ENCODE measurements at places on chromosomes 2 and 18.

DNA sequence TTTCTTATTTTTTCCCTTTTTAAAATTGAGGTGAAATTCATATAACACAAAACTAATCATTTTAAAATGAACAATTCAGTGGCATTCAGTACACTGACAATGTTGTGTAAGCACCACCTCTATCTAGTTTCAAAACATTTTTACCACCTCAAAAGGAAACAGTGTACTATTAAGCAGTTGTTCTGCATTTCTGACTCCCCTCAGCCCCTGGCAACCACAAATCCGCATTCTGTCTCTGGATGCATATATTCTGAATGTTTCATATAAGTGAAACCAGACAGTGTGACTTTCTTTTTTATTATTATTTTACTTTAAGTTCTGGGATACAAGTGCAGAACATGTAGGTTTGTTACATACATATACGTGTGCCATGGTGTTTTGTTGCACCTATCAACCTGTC lies 19.2 kb upstream of the TANK start:
- no peak for DNase-seq

DNA sequence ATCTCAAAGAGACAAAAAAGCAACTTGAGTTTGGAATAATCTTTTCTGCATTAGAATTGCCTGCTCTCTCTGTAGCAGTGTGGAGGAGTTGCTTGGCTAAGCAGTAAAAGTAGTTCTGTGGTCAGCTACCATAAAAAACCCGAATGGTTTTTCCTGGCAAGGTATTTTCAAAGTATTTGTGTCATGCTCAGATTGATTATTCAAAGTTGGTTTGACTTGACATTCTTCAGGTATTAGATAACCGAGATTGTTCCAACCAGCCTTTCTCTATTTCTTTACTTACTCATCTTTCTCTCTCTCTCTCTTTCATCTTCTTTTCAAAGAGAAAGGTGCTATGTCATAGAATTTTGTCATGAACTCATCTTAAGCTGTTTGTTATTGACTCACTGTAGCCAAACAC lies 404.9 kb downstream of the CPS1 start:
- DNase-seq: no peak

DNA sequence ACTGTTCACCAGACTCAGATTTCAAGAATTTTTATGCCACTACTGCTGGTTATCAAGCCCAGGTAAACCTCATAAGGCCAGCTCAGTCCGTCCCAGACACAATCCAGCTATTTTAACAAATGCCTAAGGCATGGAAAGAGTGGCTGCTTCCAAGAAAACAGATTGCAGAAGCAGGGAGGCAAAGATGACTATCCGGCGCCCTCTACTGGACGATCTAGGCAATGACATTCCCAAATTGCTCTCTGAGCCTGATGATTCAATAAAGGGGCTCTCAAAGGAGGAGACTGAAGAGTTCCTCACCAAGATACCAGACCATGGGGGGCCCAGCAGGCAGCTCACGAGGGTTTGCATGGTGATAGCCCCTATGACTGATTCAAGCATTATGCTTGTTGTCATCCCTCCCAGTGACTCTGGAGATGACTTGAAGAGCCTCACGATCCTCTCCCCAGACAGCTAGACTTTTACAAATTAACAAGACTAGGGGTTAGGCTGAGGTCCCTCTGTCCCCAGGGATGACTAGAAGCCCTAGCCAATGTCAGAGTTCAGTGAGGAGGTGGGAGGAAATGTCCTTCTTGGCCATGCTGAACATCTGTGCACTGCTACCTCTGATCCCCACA lies 25.0 kb downstream of the SERPINB8 start:
- DNase-seq: peak; percentile 77

DNA sequence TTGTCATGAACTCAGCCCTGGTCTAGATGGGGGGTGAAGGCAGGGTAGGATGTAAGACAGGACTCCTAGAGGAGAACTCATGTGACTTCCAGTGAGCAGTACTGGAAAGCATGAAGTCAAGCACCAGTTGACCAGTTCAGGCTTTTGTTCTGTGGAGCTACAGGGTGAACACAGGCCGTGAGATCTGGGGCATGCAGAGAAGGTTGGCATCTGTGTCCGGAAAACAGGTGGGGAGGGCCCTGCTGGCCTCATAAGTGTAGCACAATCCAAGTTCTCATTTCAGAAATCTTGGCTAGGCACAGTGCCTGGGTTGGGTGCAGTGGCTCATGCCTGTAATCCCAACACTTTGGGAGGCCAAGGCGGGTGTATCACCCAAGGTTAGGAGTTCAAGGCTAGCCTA lies 50.9 kb upstream of the SPATS2L start:
- DNase-seq: no peak

- no peak for DNase-seq
Observed at GRCh38 chr2:163351143-163351542, 384.7 kb downstream of the FIGN start.

DNA sequence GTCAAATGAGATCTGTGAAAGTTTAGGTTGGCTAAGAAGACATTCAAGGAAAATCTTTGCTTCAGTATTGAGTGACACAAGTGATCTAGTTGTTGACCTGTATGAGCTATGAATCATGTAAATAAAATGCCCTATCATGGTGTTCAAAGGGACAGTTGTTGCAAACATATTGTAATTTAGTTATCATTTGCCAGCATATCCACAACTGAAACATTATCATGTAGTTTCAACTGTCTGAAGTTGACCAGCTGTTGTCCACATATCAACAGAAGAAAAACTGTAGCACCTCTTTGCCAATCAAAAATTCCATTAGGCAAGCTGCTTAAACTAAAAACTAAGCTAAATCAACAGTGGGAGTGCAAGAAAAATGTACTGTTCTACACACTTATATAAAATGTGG lies 527.1 kb upstream of the NRXN1 start:
- no peak for DNase-seq

- no peak for DNase-seq
Observed at GRCh38 chr2:27782701-27783100, 11.2 kb downstream of the MRPL33 start.

DNA sequence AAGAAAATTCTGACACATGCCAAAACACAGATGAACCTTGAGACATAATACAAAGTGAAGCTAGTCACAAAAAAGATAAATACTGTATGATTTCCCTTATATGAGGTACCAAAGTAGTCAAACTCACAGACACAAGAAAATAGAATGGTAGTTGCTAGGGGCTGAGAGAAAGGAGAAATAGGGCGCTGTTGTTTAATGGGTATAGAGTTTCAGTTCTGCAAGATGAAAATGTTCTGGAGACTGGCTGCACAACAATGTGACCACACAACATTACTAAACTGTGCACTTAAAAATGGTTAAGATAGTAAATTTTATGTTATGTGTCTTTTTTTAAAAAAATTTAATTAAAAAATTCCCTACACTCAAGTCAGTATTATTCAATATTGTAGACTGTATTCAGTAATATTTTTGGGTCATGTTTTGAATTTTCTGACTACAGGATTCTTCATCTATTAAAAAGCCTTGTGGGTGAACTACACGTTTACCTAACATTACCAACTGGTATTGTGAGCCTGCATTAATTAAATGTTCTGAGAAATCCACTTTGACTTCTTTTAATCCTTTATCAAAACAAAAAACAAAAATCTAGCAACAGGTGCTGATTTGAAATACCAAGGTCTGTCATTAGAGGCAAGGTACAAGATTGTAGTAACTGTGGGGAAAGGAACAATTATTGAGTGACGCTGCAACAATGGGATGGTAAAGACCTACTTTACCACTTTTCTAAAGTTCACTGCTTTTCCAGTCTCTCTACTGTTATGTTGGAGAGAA lies 140.8 kb upstream of the ZFP36L2 start:
- peak; percentile 16 for DNase-seq

- DNase-seq: no peak
Observed at GRCh38 chr2:219707496-219708285, 80.3 kb downstream of the SLC4A3 start.

GRCh38 chr18:3651266-3651665 lies 201.3 kb downstream of the TGIF1 start:
- DNase-seq: no peak

GRCh38 chr2:120704696-120705095 lies 31.0 kb upstream of the GLI2 start:
- DNase-seq: no peak

- no peak for DNase-seq
Observed at GRCh38 chr18:42290318-42291307, 335.6 kb downstream of the PIK3C3 start.

GRCh38 chr2:63059793-63060471 lies 9.3 kb downstream of the OTX1 start:
- DNase-seq: peak; percentile 52

GRCh38 chr2:10659898-10660568 lies 29.7 kb downstream of the NOL10 start:
- no peak for DNase-seq

GRCh38 chr2:219448776-219449341 lies 14.2 kb downstream of the SPEG start:
- no peak for DNase-seq

DNA sequence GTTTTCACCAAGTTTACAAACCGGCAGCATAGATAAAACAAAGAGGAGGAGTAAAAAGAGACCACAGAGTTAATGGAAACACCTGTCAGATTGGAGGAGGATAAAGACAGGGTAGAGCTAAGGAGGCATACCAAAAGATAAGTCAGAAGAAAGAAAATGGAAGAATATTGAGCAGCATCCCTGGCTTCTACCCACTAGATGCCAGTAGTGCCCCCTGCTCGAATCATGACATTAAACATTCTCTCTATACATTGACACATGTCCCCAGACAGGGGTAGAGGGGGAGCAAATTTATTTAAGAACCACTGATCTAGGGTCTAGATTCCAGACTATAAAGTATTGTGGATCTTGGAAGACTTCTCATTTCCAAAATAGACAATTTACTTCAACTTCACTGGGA lies 159.8 kb upstream of the ETAA1 start:
- no peak for DNase-seq

- no peak for DNase-seq
Observed at GRCh38 chr2:147600223-147600622, 244.6 kb upstream of the ACVR2A start.

GRCh38 chr2:26767894-26768487 lies 3.9 kb downstream of the SLC35F6 start:
- DNase-seq: no peak

- no peak for DNase-seq
Observed at GRCh38 chr2:27323596-27324285, 844 bp upstream of the MPV17 start.

GRCh38 chr2:157838442-157839161 lies 37.5 kb downstream of the ACVR1 start:
- DNase-seq: peak; percentile 79

GRCh38 chr2:189056200-189057106 lies 82.3 kb downstream of the COL3A1 start:
- no peak for DNase-seq

DNA sequence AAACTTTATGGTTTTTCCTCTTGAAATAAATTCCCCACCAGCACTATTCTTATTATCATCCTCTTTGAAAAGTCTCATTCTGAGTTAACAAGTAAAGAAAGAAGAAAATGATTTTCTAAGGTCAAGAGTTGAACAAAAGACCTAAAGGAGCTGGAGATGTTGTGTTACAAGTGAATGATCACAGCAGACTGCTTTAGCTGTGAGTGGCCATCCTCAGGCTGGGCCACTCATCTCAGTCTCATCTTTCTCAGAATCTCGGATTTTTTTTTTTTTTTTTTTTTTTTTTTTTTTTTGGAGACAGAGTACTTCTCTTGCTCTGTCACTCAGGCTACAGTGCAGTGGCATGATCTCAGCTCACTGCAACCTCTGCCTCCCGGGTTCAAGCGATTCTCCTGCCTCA lies 133.3 kb downstream of the CDH2 start:
- no peak for DNase-seq

- peak; percentile 19 for DNase-seq
Observed at GRCh38 chr18:21741562-21742314, 1.1 kb downstream of the MIB1 start.

DNA sequence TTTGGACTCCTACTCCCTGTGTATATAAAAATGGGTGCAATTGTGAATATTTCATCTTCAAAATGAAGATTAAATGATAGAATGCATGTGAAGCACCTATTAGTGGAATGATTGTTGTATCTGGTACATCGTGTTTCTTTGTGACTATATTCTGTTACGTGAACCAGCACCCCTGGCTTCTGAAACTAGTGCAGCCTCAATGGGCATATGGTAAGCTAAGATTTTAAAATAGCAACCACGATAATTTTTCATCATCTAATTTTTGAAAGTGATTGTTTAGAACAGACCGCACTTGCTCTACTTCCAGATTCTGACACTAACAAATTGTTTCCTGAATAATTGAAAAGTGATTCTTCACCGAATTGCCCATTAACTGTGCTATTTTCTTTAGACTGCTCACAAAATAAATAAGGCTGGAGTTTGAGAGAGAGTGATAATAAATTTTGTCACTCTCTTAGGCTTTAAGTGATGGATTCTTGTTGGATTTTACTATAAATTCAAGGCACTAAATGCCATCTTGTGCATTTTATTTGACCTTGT lies 806.1 kb upstream of the LRATD1 start:
- no peak for DNase-seq

DNA sequence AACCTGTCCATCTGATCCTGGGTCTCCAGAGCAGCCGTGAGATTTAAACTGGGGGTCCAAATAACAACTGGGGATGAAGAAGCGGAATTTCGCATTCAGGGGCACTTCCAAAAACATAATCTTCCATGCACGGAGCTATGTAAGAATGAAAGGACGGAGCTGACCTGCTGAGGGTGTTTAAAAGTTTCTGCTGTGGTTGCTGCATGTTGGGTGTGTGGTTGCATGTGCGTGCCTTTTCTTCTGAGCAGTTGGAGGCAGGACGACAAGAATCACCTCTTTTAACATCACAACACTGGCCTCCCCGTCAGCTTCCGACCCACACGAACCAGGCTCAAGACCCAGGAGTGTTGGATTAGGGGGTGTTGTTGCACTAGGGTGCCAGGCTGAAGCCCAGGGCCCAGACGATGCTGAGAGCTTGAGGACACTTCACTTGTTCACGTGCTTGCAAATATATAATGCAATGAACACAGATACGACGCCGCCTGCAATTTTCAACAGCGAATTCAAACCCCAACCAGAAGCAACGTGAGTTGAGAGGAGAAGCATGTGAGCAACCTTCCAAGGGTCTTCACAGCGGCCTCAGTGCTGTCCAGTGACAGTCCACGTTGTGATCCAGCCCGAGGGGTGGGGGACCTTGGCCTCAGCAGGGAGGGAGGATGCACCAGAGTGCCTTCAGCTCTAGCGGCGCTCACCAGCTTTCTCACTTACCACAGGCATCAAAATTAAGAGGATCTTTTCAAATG lies 76.0 kb upstream of the SALL3 start:
- no peak for DNase-seq

DNA sequence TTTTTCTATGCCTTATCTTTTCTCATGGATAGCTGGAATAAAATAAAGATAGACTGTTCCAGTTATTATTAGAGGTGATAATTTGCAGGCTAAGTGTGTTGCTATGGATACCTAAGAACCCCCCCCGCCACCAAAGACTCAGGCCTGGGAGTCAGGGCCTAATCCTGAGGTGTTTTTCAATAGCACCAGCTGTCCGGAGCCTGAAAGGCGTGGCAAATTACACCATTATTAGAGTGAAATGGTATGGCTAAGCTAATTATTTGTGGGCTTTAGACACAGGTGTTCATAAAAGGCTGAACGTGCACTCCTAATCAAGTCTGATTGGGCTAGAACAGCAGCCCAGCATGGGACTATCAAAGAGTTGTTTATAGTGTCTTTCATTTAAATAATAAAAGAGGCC lies 293.2 kb upstream of the DCC start:
- DNase-seq: no peak
